ENCODE measurements at places on chromosomes 7 and 10. TPM values are rescaled to one million over a fixed set of nuclear protein-coding genes. Genes with fewer than 3 reads are reported as not detected.

ZFAND4 gene
- total RNA-seq: 7.5 TPM

HK1 gene
- total RNA-seq: 62.6 TPM

TMEM196 gene
- 0.13 TPM for total RNA-seq

NPFFR1 gene
- under 0.01 TPM for total RNA-seq

IDI1 gene
- 43.7 TPM for total RNA-seq

CLCN1 gene
- not detected for total RNA-seq

PLCE1 gene
- total RNA-seq: 5.2 TPM

SH2D4B gene
- total RNA-seq: not detected

ACBD7 gene
- 1.8 TPM for total RNA-seq
